ENCODE measurements at places on chromosomes 5 and 9.

DNA sequence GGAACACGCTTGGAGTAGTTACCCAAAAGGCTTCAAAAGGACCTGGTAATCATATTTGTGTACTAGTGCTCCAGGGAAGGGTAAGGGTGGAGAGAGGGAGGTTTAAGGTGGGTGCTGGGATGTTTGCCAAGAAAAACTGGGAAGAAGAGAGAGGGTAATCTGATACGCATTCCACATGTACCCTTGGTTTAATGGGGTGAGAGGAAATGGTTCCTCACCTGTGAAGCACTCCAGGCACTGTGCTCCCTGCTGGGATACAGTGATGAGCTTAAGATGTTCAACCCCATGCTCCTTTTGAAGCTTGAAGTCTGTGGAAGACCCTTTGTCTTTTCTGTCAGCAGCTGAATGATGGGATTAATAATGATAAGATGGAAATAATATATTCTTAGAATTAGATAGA is 98.4 kb downstream of the COX7C start:
- no peak for DNase-seq

DNA sequence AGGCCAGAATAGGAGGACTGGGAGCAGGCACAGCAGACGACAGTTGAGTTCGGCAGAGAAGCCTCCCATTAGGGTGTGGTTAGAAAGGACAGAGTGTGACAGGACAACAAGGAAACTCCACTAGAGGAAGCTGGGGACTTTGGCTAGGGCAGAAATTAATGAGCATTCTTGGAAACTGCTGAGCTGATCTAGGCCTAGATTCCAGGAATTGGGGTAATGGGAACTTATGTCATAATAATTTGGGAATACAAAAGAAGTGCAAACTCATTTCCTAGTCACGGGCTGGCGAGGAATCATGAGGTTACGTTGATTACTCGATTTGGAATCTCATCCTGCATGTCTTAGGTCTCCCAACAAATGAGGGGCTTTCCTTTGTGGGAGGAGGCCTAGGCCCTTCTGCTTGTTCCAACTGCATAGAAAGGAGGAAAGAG is 144.6 kb upstream of the RPS23 start:
- peak; percentile 3 for DNase-seq

DNA sequence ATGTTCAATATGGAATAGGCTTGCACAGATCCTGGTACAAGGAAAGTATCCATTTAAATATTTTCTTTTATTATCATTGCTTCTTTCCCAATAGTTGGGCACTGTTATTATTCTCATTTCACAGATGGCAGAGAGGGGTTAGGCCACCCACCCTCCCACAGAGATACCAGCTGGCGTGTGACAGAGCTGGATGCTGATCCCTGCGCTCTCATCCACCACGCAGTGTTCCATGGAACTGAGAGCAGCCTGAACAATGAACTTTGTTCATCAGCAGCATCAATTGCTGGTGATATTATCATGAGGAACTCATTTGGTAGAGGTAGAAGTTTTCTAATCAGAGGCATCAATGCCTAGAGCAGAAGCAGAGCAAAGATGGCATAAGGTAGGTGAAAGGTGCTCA is 227.9 kb downstream of the ESM1 start:
- DNase-seq: no peak

DNA sequence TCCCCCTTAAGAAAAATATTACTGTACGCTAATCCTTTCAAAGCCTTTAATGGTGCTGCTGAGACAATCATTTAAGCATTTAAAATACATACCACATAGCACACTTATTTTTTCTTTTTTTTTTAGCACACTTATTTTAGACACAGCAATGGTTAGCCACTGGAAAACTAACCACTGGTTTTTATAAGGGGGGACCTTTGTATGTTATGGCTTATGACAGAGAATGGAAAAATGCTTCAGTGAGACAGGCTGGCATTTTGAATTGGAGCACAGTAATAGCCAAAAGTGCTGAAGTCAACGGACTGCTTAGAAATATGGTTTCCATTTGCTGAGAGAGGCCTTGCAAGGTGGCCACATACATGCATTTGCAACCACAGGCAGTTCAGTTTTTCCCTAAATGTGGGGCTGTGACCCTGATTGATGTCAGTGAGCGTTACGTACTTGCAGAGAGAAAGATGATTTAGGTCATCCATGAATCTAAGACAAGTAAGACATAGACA is 28.5 kb downstream of the AOPEP start:
- DNase-seq: no peak

DNA sequence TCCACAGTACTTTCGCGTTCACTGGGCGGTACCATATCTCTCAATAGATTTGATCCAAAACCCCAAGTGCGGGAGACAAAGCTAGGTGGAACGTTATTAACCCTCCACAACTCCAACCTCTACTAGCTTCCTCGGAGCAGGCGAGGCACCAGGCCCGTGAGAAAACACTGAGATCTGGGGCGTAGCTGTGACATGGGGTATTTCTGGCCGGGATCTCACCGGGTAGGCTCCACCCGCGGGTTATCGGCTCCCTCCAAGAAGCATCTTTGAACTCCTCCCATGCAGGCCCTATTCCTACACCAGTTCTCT is 350 bp upstream of the SLC25A46 start:
- no peak for DNase-seq
